SJCRH30 (cell line): ENCODE measurements at places on chromosomes 12 and 14. TPM values are rescaled to one million over a fixed set of nuclear protein-coding genes. Genes with fewer than 3 reads are reported as not detected.

The LRIG3 gene
- total RNA-seq, result 129 and 150 TPM in 2 replicates

The OR4E2 gene
- not detected in 2 replicates for total RNA-seq

The PPM1A gene
- total RNA-seq, result 25.3 and 31.2 TPM in 2 replicates

The SRRM4 gene
- not detected in 2 replicates for total RNA-seq

The NKX2-8 gene
- total RNA-seq, result not detected in 2 replicates

The INHBC gene
- 0.28 and 0.41 TPM in 2 replicates for total RNA-seq

The OR6C2 gene
- total RNA-seq, result not detected in 2 replicates

The KLRB1 gene
- not detected in 2 replicates for total RNA-seq

The CDH24 gene
- 8.3 and 9.6 TPM in 2 replicates for total RNA-seq

The TMEM121 gene
- 4.4 and 4.8 TPM in 2 replicates for total RNA-seq

The GARIN6 gene
- not detected in 2 replicates for total RNA-seq

The PPP1R36 gene
- 0.24 and 0.56 TPM in 2 replicates for total RNA-seq

The DNAJC22 gene
- total RNA-seq, result 10.7 and 11.9 TPM in 2 replicates

The TIMELESS gene
- 32.3 and 36.2 TPM in 2 replicates for total RNA-seq

The LMO3 gene
- total RNA-seq, result 7.4 and 8.2 TPM in 2 replicates

The COL2A1 gene
- 200 and 211 TPM in 2 replicates for total RNA-seq
